ENCODE measurements at places on chromosomes 5 and 9. TPM values are rescaled to one million over a fixed set of nuclear protein-coding genes. Genes with fewer than 3 reads are reported as not detected.

The SPINK1 gene
- total RNA-seq: 0.51 TPM

GRCh38 chr5:27313549-27313948 lies 275.2 kb upstream of the CDH9 start:
- DNase-seq: no peak

The PCDHAC1 gene
- 3.1 TPM for total RNA-seq

The PRLR gene
- 0.29 TPM for total RNA-seq

DNA sequence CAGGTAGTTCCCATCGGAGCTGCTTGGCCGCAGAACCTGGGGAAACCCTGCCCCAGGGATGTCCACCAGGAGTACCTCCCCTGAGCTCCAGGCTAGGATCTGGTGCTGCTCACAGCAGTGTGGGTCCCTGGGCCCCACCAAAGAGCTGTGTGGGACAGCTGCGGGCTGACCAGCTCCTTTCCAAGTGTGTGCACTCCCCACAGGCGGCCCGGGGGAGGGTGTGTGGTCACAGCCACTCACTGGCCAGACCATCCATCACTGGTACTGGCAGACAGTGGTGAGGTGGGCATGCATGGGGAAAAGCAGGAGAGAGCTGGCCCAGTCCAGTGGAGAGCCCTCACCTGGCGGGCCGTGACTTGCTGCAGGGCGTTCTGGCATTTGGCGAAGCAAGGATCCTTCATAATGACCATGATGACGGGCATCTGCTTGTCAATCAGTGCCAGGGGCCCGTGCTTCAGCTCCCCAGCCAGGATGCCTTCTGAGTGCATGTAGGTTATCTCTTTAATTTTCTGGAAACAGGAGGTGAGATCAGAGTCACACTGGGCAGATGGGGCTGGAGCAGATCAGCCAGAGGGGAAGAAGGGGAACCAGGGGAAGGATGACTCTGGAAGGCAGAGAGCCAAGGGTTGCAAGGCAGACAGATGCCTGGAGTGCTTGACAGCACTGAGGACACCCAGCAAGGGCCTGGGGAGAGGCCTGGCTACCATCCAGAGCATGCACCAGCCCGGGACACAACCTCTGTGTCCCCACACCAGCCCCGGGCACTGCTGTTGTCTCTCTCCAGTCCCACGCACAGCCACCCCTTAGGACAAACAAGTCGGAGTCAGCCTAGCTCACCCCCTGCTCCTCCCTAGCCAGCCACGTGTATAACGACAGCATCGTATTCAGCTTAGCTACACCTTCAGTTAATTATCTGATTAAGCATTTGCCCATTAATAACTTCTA lies 12.8 kb upstream of the MAPK9 start:
- DNase-seq: no peak

The FBN2 gene
- total RNA-seq: 19.1 TPM

GRCh38 chr5:14249258-14250082 lies 106.3 kb downstream of the TRIO start:
- DNase-seq: no peak

DNA sequence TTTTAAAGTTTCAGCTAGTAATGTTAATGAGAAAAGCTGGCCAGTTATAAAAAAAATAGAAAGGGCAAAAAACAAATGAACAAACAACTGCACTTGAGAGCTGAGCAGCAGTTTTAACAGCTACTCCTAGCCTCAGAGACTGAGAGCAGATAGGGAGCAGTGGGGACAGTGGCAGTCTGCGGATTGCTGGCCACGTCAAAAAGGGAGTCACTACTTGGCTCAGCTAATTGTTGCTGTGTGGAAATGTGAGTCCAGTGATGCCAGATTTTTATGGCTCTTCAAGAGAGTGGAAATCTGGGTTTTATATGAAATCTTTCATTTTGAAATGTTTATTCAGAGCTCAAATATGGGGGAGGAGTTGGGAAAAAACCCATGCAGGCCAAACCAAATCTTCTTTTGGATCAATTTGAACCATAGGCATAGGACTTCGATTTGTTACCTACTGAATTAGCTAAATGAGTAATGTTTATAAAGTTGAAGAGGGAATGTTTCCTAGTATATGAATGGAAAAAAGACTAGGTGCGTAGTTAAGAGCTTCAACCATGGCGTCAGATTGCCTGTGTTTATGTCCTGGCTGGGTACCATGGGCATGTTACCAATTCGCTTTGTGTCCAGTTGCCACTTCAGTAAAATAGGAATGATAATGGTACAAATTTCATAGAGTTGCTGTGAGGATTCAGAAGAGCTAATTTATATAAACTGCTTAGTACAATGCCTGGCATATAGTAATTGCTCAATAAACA lies 102.1 kb downstream of the PAM start:
- no peak for DNase-seq

The MED22 gene
- total RNA-seq: 28.2 TPM

The ADAMTS19 gene
- total RNA-seq: not detected

GRCh38 chr5:145495741-145496140 lies 339.4 kb downstream of the PRELID2 start:
- peak; percentile 83 for DNase-seq

GRCh38 chr5:123783421-123783820 lies 271.4 kb downstream of the CSNK1G3 start:
- DNase-seq: no peak

The PRRX2 gene
- total RNA-seq: 1.7 TPM

DNA sequence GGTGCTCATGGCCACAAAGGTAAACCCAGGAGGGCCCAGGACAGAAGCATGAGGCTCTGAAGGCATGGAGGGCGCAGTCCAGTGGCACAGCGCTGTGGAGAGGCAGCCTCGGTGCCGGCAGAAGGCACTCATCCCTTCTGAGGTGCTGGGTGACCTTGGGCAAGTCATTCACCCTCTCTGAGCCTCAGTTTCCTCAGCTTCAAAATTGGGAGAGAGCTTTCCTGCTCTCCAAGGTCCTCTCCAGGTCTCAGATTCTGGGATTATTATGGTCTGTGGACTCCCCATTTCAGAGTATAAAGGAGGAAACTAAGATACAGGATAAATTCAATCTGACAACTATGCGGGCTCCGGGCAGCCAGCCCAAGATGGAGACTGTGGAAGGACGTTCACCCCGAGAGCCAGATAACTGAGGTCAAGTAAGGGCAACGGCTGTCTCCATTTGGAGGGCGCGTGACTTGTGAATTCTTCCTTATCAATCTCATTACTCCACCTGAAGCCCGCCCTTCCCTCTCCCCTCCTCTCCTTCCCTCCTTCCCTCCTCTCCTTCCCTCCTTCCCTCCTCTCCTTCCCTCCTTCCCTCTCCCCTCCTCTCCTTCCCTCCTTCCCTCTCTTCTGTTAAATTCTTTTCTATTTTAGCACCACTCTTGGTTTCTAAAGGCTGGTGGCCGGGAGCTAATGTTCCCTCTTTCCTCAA lies 58.1 kb downstream of the LRSAM1 start:
- DNase-seq: no peak

GRCh38 chr5:43099640-43100039 lies 21.1 kb upstream of the ZNF131 start:
- no peak for DNase-seq

The PCDHGB1 gene
- total RNA-seq: 1.4 TPM

The SVEP1 gene
- 1.3 TPM for total RNA-seq

GRCh38 chr9:106643211-106643930 lies 219.6 kb upstream of the ZNF462 start:
- DNase-seq: no peak

DNA sequence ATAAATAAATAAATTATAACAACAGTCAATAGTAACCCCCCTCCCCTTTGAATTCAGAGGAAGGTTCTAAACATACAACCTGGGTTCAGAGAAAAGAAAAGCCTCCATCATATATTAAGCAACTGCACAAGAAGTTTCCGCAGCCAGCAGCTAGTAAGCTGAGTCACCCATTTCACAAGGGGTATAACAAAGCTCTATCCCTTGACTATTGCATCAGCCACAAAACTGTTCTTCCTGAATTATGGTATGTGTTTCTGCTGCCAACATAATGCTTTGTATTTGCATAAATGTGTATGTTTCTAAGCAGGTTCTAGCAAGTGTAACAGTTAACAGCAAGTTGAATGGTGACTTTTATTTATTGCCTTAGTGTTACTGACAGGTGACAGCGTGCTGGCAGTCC lies 6.8 kb upstream of the CEP120 start:
- peak; percentile 49 for DNase-seq

The LRRTM2 gene
- 0.51 TPM for total RNA-seq

The GKAP1 gene
- 10.7 TPM for total RNA-seq

DNA sequence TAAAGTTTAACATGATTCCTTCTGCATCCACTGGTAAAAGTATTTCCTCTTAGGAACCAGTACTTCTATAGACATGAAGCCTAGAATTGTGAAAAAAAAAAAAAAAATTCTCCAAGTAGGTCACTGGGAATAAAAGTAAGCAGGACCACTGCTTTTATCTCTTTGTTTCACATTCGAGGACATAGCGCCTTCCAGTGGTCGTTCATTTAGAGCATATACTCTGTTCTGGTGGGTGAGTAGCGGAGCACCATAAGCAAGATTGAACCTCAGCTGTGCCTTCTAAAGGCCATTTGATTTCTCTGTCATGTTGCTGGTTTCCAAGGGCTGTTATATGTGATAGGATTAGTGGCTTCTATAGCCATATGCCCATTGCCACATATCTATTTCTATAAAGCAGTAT lies 393.1 kb downstream of the TMEM232 start:
- no peak for DNase-seq

The RNF224 gene
- not detected for total RNA-seq

DNA sequence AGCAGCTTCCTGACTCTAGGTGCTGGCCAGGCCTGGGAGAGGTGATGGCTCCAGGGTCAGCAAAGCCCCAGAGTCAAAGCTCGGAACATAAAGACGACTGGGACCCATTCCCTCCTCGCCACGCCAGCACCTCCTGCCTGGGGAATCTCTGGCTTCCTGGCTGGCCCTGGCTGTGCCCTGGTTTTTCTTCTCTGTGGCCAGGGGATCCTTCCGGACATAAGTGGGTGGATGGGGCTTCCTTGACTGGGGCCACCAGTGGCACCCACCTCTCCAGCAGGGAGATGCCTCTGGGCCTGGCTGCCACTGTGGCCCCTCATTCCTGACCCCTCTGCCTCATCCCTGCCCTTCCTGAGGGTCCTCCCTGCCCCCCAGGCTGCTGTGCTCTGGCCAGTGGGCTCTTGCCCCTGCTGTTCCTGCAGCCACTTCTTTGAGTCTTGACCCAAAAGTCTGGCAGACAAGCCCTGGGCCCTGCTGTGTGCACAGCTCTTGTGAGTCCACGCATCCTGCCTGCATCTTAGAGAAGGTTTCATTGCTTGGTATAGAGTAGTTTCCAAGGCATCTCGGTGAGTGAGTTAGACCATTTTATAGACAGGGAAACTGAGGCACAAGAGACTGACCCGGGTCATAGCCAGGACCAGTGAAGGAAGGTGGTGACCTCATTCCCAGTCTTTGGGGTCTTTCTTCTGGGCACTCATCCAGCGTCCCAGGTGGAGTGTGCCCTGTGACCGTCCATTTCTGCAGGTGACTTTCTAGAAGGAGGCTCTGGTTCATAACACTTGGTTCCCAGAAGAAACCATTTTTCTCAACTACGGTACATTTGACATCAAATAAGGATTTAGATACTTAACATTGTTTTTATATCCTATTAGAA lies 17.3 kb upstream of the LPCAT1 start:
- DNase-seq: no peak

GRCh38 chr9:127543221-127543620 lies 68.9 kb upstream of the STXBP1 start:
- no peak for DNase-seq

The FAM151B gene
- 7.0 TPM for total RNA-seq

GRCh38 chr9:134057751-134058701 lies 9.8 kb downstream of the BRD3 start:
- DNase-seq: peak; percentile 13

DNA sequence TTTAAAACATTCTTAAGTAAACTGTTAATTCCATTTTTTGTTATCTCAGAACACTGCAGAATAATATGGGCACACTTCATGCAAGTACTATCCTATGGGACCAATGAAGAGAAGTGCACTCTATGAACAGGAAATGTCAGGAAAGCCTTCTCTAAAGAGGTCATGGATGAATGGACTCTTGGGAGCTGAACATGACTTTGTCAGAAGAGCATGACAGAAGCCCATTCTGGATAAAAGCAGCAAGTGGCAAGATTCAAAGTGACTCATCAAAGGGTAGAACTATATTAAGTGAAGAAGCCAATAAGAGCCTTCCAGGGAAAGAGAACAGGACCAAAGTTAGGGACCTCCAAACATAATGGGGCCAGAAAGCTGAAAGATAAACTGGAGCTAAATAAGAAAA lies 94.0 kb downstream of the RAPGEF6 start:
- no peak for DNase-seq

DNA sequence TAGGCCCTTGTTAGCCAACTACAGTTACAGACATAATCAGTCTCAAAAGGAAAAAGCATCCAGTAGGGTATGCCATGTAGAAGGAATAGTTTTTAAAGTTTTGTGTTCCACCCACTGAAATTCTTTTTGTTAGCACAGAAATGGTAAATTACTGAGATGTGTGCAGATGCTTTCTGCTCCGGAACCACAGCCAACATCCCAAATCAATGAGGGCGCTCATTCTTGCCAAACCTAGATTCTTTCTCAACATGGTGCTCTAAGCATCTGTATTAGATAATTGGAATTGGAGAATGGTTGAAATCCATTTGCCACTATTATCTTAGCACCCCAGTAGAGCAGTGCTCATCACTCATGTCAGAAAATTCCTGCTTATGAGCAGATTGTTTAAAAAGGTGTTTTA lies 127.8 kb downstream of the SEC61B start:
- no peak for DNase-seq

DNA sequence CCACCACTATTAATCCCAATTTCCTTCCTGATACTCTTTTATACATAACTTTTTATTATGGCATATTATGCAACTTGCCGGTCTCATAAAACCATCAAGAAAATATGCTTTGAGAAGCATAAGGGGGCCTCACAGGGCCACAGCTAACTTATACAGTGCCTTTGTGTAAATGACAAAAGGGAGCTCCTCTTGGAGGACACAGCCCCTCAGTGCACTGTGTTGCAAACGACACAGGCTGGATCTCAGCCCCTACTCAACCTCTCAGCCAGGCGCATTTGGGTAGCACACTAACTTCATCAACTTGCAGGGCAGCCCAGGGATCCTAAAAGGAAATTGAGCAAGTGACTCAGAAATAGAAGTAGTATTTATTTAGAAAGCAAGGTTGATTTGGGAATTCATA lies 35.4 kb downstream of the RIGI start:
- no peak for DNase-seq

DNA sequence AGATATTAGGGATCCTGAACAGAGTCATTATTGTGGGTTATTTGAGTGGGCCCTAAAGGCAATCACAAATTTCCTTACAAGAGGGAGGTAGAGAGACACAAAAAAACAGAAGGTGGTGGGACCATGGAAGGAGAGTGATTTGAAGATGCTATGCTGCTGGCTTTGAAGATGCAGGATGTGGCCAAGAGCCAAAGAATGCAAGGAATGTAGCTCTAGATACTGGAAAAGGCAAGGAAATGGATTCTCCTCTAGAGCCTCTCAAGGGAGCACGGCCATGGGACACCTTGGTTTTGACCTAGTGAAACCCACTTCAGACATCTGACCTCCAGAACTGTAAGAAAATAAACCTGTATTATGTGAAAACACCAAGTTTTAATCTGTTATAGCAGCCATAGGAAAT lies 53.8 kb downstream of the TTC39B start:
- no peak for DNase-seq

The FBXO10 gene
- total RNA-seq: 4.9 TPM

- no peak for DNase-seq
Observed at GRCh38 chr5:144088206-144089064, 82.0 kb downstream of the YIPF5 start.

- DNase-seq: no peak
Observed at GRCh38 chr5:6737043-6737941, 24.1 kb downstream of the TENT4A start.

- peak; percentile 31 for DNase-seq
Observed at GRCh38 chr5:140628711-140629110, 4.3 kb downstream of the CD14 start.
